ENCODE measurements at places on chromosomes 11 and 22.

DNA sequence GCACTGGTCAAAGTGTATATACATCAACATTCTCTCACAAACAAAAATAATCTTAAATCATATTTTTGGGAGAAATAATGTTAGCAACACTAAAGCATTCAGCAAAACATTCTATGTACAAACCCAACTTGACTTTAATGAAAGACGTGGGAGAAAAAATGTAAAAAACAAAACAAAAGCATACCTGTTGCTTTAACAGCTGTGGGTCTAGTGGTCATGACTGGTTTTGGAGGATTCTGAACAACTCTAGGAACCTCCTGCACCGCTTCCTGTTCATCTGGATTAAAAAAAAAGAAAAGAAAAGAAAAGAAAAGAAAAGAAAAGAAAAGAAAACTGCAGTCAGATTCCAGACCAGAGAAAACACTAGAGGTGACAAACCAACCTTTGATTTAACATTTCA is 2.1 kb downstream of the FNBP4 start:
- no peak for DNase-seq

DNA sequence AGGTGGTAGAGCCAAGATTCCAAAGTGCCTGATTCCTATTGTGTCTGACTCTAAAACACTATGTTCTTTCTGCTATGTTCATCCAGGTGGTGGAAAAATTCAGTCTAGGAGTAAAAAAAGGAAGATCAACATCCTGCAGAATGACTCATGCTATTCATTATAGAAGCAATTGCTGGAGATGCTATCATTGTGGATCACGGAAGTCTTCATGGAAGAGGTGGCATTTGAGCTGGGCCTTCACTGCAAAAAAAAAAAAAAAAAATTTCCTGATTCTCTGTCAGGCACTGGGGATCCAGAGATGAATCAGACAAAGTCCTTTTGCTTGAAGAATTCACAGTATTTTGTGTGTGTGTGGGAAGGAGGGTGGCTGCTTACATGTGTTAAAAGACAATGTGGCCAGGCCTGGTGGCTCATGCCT is 1.4 kb upstream of the UVRAG start:
- DNase-seq: no peak

- peak; percentile 84 for DNase-seq
Observed at GRCh38 chr11:132595711-132596134, 936.6 kb downstream of the OPCML start.

DNA sequence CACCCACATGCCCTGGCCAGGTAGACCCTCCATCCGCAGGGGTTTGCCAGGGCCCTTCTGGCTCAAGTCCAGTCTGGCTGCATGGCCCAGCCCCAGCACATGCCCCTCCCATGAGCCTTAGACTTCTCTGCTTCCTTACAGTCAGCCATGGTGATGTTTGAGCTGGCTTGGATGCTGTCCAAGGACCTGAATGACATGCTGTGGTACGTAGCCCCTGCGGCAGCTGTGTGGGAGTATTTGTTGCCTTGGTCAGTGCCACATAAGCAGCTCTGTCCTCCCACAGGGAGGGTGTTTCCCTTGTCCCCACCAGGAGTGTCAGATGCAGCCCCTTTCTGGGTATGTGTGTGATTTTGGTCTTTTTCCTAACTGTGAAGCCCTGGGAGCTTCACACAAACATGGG is 17.5 kb downstream of the CDC45 start:
- no peak for DNase-seq

GRCh38 chr11:69265911-69266510 is 27.9 kb upstream of the MYEOV start:
- no peak for DNase-seq

- no peak for DNase-seq
Observed at GRCh38 chr22:27238935-27239510, 562.5 kb downstream of the MN1 start.

DNA sequence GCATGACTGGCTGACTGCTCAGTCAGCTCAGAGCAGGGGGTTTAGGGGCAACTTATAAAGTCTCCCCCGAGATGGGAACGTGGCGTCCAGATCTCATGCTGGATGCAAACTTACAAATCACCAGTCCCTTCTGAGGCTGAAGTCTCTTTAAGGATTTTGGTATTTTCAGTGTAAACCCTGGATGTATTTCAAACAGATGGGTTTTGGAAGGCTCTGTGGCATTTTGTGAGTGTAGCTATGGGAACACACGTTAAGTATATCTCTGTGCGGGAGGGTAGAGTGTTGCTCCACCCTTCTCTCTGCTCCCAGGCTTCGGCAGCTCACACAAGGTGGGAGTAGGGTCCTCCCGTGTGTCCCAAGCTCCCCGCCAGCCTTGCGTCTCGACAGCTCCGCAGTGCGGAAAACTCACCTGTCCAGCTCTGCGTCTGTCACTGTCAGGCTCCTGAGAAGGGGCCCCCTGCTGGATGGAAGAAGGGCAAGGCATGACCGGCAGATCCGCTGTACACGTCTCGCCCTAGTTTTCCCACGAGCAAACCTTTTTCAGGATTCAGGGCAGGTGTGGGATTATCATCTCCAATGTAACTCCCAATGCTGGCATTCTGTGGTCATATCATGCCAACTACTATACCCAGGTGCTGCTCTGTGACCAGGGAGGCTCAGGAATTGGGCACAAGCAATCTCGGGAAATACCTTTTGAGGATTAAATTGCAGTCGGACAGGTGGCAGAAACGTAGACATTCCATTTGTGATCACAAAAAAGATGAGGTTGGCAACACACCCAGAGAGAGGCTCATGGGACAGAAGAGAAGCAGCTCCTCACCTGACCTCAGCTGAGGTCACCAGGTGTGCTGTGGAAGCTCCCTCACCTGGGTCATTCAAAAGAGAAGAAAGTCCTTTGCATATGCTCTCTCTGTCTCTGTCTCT is 313.9 kb upstream of the B3GAT1 start:
- peak; percentile 24 for DNase-seq

GRCh38 chr11:19398772-19399527 is 158.2 kb upstream of the E2F8 start:
- DNase-seq: no peak

GRCh38 chr11:15519124-15519791 is 404.5 kb downstream of the INSC start:
- DNase-seq: no peak

- DNase-seq: no peak
Observed at GRCh38 chr22:42443240-42444076, 11.3 kb upstream of the NFAM1 start.

- no peak for DNase-seq
Observed at GRCh38 chr22:20526628-20527355, 19.4 kb downstream of the MED15 start.

DNA sequence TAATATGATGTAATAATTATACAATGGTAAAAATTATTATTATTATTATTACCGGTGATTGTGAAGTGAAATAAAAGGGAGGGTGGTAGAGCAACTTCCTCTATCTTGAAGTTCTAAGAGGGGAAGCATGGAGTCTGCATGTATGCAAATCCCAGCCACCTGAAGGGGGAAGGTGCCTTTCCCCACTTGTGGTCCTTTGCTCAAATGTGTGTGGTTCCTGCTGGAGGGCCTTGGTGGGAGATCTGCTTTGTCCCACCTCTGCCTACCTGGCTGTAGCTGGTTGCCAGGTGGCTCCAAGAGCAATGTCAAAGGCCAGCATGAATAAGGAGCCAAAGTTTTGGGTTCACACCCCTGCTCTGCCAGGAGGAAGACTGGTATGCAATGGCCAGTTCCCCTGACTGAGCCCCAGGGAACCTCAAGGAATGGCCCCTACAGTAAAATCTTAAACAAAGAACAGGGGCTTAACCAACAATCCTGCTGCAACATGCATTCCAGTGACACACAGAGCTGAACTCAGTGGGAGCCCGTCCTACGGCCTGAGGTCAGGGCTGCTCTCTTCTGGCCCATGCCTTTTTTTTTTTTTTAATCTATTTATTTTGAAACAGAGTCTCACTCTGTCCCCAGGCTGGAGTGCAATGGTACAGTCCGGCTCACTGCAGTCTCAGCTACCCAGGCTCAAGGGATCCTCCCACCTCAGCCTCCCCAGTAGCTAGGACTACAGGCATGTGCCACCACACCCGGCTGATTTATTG is 8.5 kb downstream of the TMEM132A start:
- no peak for DNase-seq

DNA sequence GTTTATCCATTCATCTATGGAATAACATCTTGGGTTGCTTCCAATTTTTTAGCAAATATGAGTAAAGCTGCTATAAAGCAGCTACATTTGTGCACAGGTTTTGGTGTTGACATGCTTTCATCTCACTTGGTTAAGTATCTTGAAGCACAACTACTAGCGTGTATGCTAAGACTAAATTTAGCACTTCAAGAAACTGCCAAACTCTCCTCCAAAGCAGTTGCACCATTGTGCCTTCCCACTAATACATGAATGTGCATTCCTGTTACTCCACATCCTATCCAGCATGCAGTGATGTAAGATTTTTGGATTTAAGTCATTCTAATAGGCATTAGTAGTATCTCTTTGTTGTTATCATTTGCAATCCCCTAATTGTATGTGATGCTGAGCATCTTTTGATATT is 230.7 kb downstream of the KCNA4 start:
- DNase-seq: no peak

DNA sequence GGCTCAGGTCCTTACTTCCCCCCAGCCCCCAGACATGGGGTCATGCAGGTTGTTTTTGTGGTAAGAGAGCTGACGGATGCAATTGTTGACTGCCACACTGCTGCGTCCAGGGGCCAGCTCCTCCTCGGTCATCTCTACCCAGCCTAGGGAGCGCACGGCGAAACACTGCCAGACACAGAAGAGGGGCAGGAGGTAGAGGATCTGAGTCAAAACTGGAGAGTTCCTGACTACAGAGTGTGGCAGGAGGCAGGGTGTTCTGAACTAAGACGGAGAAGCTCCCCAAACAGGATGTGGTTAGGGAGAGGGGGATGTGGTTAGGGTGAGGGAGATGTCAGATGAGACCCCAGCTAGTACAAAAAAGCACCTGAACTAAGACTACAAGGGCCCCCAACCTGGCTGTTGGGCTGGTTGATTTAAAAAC is 12.3 kb downstream of the SMPD1 start:
- no peak for DNase-seq

All from NCI-H82 (cell line).